Hematopoietic multipotent progenitor cell (in vitro differentiated cells): ENCODE measurements at places on chromosomes 13 and 19. TPM values are rescaled to one million over a fixed set of nuclear protein-coding genes. Genes with fewer than 3 reads are reported as not detected.

Gene CACNG6
- 0.27 TPM for total RNA-seq

Gene SIGLEC11
- total RNA-seq, result under 0.01 TPM

Gene KLF1
- total RNA-seq, result 71.4 TPM

DNA sequence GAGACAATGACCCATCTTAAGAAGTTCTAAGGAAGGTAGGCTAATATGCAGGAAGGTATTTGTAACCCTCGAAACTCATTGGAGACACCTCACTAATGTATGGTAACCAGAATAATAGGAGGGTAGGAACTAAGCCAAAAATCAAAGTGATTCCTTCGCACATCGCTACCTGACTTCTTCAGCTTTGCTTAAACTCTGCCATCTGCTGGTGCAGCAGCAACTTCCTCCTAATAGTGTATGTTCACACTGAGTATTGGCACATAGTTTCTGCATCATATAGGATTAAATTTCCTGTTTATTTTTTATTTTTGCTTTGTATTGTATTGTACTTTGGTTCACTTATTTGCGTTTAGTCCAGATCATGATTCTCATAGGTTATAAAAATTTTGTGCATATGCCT is 676.2 kb downstream of the GPC5 start:
- DNase-seq, result peak; percentile 48

- no peak for DNase-seq
These were observed 43.3 kb upstream of the GPC6 start for GRCh38 chr13:93183302-93183701.

- peak; percentile 31 for DNase-seq
These were observed 15.8 kb upstream of the CLDN10 start for GRCh38 chr13:95536632-95537241.

DNA sequence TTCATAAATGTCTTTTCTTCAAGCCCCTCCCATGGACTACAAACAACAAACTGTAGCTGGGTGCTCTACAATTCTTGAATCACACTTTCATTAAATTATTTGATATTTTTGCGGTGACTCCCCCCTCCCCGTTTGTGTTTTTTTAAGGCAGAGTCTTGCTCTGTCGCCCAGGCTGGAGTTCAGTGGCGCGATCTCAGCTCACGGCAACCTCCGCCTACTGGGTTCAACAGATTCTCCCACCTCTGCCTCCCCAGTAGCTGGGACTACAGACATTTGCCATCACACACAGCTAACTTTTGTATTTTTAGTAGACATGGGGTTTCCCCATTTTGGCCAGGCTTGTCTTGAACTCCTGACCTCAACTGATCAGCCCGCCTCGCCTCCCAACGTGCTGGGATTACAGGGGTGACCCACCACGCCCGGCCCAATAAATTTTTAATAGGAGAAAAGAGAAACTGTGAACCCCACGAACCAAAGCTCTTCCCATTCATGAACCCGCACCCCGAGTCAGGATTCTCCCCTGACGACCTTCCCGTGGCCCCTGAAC is 703 bp downstream of the ZNF506 start:
- DNase-seq, result peak; percentile 3
